Small intestine (tissue), 16 donors: ENCODE measurements at places on chromosomes 5 and 9. TPM values are rescaled to one million over a fixed set of nuclear protein-coding genes. Genes with fewer than 3 reads are reported as not detected.

Gene SPINK1
- polyA plus RNA-seq: 1,188 TPM

Gene ANGPTL2
- 3.0 TPM for polyA plus RNA-seq

Gene ZNF483
- not detected for polyA plus RNA-seq

Gene IQGAP2
- 125 TPM for polyA plus RNA-seq

Gene NR3C1
- polyA plus RNA-seq: 17.3 TPM

Gene PCDHB7
- not detected for polyA plus RNA-seq

Gene SLC6A18
- not detected for polyA plus RNA-seq

Gene KCNV2
- polyA plus RNA-seq: not detected

Gene PCDHGB1
- not detected for polyA plus RNA-seq

Gene TMEM161B
- polyA plus RNA-seq: 6.3 TPM

Gene GCNT4
- 8.9 TPM for polyA plus RNA-seq

Gene WDR31
- polyA plus RNA-seq: 1.6 TPM

Gene FGFR4
- 9.7 TPM for polyA plus RNA-seq

Gene FRMD3
- 2.4 TPM for polyA plus RNA-seq

Gene PPIC
- polyA plus RNA-seq: 23.0 TPM

DNA sequence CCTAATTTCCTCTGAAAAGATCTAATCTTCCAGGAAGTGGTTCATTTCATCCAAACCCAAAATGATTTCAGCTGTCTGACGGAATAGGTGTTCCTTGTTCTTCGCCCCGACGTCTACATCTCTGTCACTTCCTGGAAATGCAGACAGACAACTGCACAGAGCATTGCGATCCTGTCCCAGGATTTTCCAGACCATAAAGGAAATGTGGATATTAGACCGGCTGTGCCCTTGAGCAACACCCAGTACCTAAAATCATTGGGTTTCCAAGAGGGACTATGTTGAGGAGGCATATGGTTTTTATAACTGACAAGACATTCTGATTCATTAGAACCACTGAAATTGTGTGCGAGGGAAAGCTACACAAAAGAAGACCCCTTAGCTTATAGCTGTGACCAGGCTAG, 74.2 kb downstream of the MSX2 start:
- H3K27me3 ChIP-seq: peaks cover 6% of the 10 kb centered on the region
- no peaks in the 10 kb centered on the region for H3K4me1 ChIP-seq
- H3K36me3 ChIP-seq: no peaks in the 10 kb centered on the region
- no peak for DNase-seq

GRCh38 chr9:86201474-86202337, 57.8 kb downstream of the C9orf153 start:
- no peaks in the 10 kb centered on the region for H3K27me3 ChIP-seq
- H3K36me3 ChIP-seq: no peaks in the 10 kb centered on the region
- H3K27ac ChIP-seq: no peak overlapping the region
- H3K4me1 ChIP-seq: no peaks in the 10 kb centered on the region

DNA sequence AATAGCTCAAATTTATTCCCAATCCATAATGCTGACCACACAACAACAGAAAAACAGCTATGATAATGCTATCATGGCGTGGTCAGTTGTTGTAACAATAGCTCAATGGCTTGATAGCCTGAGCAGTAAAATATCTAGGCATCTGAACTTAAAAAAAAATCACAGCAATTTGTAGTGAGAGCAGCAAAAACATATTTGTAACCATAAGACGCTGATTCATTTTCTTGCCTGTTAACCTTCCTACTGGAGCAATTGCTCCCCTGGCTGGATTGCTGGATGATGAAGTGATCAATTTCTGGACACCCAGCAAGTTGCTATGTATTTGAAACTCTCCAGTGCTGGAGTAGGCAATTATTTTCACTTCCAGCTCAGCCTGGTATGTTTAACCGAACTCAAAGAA, 115.1 kb downstream of the PCSK1 start:
- H3K4me3 ChIP-seq: no peak overlapping the region
- H3K36me3 ChIP-seq: no peaks in the 10 kb centered on the region
- no peaks in the 10 kb centered on the region for H3K27me3 ChIP-seq
- H3K4me1 ChIP-seq: no peaks in the 10 kb centered on the region
- no peak for DNase-seq

DNA sequence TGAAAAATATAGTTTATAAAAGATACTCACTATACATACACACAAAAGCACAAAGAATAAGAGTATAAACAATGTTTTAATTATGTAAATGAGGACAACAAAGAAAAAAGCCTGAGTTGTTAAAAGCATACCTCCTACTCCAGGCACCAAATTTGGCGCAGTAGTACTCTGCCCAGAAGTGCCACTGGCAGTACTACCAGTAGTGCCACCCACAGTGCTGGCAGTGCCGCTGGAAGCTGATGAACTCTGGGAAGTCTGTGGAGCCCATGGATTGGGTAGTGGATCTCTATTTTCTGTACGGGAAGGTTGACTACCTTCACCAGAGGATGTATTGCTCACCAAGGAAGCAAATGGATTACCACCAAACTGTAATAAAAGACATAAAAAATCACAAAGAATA, 30.2 kb downstream of the UBQLN1 start:
- DNase-seq: no peak
- H3K4me3 ChIP-seq: no peak overlapping the region
- H3K27me3 ChIP-seq: no peaks in the 10 kb centered on the region
- peaks cover 27% of the 10 kb centered on the region for H3K36me3 ChIP-seq
- no peaks in the 10 kb centered on the region for H3K4me1 ChIP-seq

- H3K27me3 ChIP-seq: no peaks in the 10 kb centered on the region
- H3K27ac ChIP-seq: no peak overlapping the region
- H3K4me1 ChIP-seq: no peaks in the 10 kb centered on the region
These were observed 152.4 kb downstream of the MPDZ start for GRCh38 chr9:13127131-13127530.

- H3K27ac ChIP-seq: no peak overlapping the region
- H3K27me3 ChIP-seq: no peaks in the 10 kb centered on the region
- H3K36me3 ChIP-seq: no peaks in the 10 kb centered on the region
- H3K4me3 ChIP-seq: no peak overlapping the region
These were observed 133.3 kb upstream of the TRPM3 start for GRCh38 chr9:71254592-71255277.

DNA sequence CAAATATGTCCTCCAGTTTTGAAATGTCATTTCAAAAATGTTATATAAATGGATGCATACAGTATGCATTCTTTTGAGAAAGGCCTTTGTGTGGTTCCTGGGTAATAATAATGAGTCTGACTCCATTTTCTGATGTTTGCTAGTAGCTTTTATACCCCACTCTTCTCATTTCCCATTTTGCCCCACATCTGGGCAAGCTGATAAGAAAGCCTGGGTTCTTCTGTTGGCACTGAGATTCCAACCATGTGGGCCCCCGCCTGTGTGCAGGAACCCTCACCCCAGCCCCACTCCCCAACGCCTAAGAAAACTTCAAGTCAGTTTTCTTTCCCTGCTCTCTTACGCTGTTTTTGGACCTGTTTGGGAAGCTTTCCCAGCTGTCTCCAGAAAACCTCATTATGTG, 89.4 kb downstream of the SNX18 start:
- H3K36me3 ChIP-seq: no peaks in the 10 kb centered on the region
- no peak overlapping the region for H3K27ac ChIP-seq
- no peak for DNase-seq
- H3K27me3 ChIP-seq: no peaks in the 10 kb centered on the region
- H3K4me3 ChIP-seq: no peak overlapping the region

DNA sequence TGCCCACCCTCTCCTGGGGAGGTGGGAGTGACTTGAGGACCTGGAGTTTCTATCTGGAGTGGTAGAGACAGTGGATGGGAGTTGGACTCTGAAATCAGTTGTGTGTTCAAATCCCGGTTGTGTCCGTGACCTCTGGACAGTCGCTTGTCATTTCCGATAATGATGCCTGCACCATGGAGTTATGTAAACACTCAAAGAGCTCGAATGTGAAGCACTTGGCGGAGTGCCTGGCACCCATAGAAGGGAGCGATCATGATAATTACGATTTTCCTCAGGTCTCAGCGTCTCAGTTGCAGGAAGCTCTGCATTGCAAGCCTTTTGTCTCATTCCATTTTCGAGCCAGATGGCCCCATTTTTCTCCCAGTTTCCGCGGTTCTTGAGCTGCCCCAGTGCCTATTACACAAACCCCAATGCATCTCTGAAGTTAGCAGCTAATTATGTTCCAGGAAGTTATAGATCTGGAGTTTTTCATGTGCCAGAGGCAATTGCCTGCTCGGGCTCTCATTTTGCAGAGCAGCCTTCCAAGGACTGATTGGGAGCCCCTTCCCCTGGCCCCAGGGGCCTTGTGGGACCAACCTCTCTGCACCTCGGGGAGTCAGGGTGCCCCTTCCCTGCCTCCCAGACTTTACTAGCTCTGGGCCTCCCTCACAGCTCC, 175.5 kb upstream of the MVB12B start:
- H3K4me1 ChIP-seq: no peaks in the 10 kb centered on the region
- H3K36me3 ChIP-seq: no peaks in the 10 kb centered on the region

GRCh38 chr9:114285166-114285867, 37.6 kb upstream of the ORM1 start:
- no peak for DNase-seq
- no peaks in the 10 kb centered on the region for H3K27me3 ChIP-seq
- no peaks in the 10 kb centered on the region for H3K4me1 ChIP-seq
- H3K27ac ChIP-seq: no peak overlapping the region
- H3K4me3 ChIP-seq: no peak overlapping the region

DNA sequence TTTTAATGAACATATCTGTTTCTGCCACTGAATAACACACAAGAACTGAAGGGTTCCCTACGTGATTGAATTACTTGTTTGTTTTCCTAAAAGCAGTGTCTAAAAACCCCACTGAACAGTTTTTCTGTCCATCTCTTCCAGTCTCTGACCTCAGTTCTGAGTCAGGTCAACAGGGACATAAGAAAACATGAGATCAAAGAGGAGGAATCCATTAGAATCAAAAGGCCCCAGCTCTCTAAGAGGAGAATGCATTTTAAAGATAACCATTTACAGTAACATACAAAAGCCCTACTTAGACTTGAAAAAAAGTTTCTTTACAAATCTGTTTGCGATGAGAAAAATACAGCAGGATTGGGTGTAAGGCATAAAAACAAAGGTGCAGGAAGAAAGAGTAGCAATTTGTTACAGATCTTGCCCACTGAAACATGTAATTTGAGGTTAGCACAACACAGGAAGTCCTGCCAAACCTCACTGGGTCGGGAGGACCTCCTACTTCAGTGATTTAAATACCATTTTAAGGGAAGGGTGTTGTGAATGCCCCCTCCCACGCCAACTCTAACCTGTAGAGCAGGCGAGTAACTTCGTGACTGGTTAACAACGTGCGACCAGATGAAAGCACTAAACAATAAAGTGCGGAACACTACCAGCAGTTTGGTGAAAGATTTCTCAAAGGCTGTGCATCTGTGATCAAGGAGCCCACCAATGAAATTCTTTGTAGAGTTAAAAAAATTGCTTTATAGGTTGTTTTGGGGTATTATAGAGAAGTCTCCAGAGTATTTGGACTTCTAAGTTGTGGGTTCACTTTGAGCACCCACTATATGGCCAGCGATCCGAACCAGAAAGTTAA, 1.3 kb downstream of the QSOX2 start:
- H3K4me1 ChIP-seq: peaks cover 16% of the 10 kb centered on the region
- no peak for DNase-seq
- peaks cover 23% of the 10 kb centered on the region for H3K36me3 ChIP-seq
- peak overlapping the region; percentile 32 for H3K27ac ChIP-seq
- H3K27me3 ChIP-seq: no peaks in the 10 kb centered on the region

GRCh38 chr9:3436629-3437420, 89.0 kb downstream of the RFX3 start:
- no peak for DNase-seq
- H3K27ac ChIP-seq: no peak overlapping the region
- no peaks in the 10 kb centered on the region for H3K36me3 ChIP-seq
- H3K4me1 ChIP-seq: no peaks in the 10 kb centered on the region
- H3K27me3 ChIP-seq: no peaks in the 10 kb centered on the region

DNA sequence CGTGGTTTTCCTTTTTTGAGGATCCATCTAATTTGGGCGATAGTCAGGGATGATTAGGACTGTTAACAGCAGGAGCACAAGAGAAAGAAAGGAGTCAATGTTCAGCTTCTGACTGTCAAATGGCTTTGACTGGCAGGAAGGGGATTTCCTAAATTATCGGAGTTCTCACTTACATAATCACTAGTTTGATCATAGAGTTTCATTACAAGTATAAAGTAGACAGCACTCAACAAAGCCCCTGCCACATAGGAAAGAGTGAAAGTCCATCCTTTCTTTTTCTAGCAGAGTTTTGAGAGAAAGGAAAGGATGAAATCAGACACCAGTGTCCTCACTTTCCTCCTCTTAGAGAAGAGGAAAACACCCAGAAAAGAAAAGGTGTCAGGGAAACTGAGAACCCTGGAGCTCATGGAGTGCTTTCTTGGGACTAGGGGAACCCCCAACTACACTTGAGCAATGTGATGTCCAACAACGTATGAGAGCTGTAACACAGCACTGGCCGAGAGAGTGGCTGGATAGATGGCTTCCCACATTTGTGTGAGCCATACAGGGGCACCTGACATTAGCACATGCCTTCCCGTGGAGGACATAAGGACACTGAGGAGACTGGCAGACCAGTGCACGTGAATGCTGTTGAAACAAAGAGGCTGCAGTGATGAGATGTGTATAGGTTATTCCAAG, 26.0 kb upstream of the LPAR1 start:
- no peaks in the 10 kb centered on the region for H3K27me3 ChIP-seq
- H3K36me3 ChIP-seq: no peaks in the 10 kb centered on the region
- no peak for DNase-seq
- no peaks in the 10 kb centered on the region for H3K4me1 ChIP-seq

GRCh38 chr5:111513131-111513520, 791 bp upstream of the STARD4 start:
- H3K27ac ChIP-seq: peak overlapping the region; percentile 85
- peaks cover 3% of the 10 kb centered on the region for H3K4me1 ChIP-seq
- no peaks in the 10 kb centered on the region for H3K36me3 ChIP-seq
- no peak for DNase-seq

GRCh38 chr9:82148901-82149461, 160.4 kb downstream of the SPATA31D1 start:
- H3K27me3 ChIP-seq: no peaks in the 10 kb centered on the region
- no peak overlapping the region for H3K27ac ChIP-seq
- no peak for DNase-seq
- H3K4me3 ChIP-seq: no peak overlapping the region
- no peaks in the 10 kb centered on the region for H3K36me3 ChIP-seq

GRCh38 chr5:176792655-176793342, 17.6 kb upstream of the UNC5A start:
- H3K27me3 ChIP-seq: peaks cover 63% of the 10 kb centered on the region
- H3K27ac ChIP-seq: no peak overlapping the region
- H3K36me3 ChIP-seq: no peaks in the 10 kb centered on the region
- H3K4me3 ChIP-seq: no peak overlapping the region

DNA sequence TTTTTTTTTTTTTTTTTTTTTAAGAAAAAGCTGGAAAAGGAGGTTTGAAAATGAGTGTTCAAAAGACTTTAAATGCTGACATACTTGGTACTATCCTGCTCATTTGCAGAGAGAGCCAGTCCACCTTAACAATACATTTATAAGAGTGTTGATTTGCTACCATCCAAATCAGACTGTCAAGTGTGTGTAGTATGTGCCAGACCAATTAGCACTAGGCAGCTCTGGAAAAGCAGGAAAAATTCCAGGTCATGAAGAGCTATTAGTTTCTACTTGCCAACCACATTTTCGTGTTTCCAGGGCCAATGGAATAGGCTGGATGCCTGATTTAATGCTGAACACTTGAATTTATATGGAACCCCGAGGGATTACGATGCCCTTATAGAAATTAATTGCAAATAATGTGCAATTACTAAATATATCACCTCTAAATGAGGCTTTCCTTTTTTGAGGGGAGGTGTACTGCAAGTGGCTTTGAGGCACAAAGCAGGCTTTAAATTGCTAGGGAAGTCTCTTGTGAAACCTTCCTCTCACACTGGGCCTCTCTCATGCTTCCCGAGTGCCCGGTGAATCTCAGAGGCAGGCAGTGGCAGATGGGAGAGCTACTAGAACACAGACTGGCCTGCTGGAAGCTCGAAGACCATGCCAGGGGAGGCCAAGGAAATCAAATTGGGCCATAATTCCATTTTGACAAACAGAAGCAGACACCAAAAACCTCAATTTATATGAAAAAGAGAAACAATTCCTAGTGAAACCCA, 178.7 kb downstream of the PPP2R2B start:
- no peak overlapping the region for H3K27ac ChIP-seq
- no peak overlapping the region for H3K4me3 ChIP-seq
- no peaks in the 10 kb centered on the region for H3K27me3 ChIP-seq
- no peaks in the 10 kb centered on the region for H3K36me3 ChIP-seq
